ENCODE measurements at places on chromosomes 11 and 22.

- DNase-seq, result no peak
Observed at GRCh38 chr11:113372309-113372708, 15.3 kb upstream of the ANKK1 start.

DNA sequence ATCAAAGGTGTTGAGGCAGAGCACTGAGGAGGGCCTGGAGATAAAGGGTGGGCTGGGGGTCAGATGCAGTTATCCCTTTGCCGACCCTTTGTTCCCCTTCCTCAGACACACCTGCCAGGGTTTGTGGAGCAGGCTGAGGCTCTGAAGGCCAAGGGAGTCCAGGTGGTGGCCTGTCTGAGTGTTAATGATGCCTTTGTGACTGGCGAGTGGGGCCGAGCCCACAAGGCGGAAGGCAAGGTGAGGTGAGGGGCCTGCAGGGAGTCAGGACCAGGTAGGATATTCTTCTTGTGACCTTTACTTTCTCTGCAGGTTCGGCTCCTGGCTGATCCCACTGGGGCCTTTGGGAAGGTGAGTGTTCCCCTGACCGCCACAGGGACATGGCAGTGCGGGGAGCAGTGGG, 2.6 kb downstream of the PRDX5 start:
- DNase-seq, result no peak

DNA sequence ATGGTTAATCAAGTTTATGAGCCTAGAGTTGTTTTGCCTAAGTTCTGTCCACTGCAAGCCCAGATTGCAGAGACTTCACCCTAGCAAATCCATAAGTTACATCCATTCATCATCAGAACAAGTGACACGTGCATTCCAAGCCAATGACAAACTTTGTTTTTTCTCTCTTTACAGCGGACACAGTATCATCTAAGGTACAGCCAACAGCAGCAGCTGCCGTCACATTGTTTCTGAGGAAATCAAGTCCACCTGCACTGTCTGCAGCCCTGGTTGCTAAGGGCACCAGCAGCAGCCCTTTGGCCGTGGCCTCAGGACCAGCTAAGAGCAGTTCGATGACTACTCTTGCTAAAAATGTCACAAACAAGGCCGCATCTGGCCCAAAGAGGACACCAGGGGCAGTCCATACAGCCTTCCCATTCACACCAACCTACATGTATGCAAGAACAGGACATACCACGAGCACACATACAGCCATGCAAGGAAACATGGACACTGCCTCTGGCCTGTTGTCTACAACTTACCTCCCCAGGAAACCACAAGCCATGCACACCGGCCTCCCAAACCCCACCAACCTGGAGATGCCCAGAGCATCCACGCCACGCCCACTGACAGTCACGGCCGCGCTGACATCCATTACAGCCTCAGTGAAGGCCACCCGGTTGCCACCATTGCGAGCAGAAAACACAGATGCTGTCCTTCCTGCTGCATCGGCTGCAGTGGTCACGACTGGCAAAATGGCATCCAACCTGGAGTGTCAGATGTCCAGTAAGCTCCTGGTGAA, 155.8 kb downstream of the C11orf91 start:
- no peak for DNase-seq

GRCh38 chr11:16856022-16856471, 117.6 kb downstream of the C11orf58 start:
- no peak for DNase-seq

DNA sequence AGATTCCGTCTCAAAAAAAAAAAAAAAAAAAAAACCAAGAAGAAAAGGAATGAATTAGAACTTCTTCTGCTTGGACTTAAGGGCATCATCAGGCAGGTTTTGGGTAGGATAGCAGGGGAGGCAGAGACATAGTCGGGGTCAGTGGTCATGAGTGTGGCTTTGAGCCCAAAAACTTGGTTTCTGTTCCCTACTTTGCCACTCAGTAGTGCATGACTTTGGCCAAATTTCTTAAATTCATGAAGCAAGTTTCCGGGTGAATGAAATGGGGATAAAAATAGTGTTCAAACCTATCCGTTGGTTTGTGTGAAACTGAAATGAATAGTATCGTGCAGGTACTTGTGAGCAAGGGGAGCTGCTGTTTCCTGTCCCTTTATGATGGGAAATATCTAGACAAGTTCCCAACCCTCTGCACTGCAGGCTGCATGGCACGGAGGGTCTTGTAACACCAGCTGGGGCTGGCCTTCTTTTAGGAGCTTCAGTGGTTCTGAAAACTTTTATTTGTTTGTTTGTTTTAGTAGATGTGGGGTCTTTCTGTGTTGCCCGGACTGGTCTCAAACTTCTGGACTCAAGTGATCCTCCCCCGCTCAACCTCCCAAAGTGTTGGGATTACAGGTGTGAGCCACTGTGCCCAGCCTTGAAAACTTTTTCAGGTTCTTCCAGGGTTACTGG, 18.4 kb downstream of the NEAT1 start:
- DNase-seq, result no peak

GRCh38 chr11:78209478-78209877, 20.8 kb downstream of the USP35 start:
- no peak for DNase-seq

GRCh38 chr11:10379871-10380568, 75.0 kb upstream of the AMPD3 start:
- no peak for DNase-seq

DNA sequence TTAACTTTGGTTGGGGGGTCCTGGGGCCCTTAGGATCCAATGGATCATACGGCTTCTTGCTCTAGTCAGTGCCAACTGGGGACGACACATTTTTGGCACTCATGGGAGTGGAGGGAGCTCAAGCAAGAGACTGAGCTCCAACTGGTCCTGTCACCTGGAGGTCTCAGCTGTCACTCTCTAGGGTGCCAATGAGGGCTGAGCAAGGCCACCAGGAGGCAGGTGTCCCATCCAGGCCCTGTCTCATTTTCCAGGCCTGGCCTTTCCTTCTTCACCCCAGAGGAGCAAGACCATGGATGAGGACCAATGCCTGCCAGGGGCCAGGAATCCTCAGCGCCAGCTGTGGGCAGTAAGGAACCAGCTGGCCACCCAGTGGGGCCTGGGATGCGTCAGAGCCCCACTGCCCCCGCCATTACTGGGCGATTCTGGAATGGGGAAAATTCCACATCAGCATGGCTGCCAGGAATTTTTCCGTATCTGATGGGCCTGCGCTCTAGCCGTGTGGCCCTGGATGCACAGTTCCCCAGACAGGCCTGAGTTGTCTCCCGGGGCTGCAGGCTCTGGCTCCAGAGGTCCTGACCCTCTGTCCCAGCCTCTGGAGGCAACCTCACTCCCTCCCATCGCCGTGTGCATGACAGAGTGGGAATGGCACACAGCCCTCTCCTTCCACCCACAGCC, 669 bp upstream of the GAL3ST1 start:
- no peak for DNase-seq

- DNase-seq, result no peak
Observed at GRCh38 chr11:62501432-62501891, 45.1 kb downstream of the AHNAK start.

DNA sequence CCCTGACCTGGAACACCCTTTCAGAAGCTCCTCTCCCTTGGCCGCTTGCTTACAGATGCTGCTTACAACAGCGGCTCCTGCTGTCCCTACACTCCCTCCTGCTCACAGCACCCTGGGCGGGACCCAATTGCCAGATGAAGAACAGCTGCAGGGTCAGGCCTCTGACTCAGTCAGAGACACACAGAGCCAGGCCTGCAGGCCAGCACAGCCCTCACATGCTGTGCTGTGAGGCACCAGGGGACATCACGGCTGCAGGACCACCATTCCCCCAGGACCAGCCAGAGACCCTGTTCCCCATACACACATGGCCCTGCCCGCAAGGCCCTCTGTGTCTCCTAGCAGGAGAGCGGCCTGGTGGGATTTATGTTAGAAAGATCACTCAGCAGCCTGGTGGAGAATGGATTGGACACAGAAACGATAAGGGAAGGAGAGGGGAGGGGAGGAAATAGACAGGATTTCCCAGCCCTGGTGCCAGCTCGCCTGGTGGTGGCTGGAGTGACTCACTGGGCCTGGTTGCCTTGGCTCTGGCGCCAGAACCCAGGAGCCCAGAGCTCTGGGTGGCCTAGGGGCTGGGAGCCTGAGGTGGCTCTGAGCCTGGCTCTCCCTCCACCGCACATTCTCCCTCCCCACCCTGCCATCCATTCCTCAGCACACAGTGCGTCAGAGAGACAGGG, 6.7 kb downstream of the CAPN5 start:
- DNase-seq, result peak; percentile 67

DNA sequence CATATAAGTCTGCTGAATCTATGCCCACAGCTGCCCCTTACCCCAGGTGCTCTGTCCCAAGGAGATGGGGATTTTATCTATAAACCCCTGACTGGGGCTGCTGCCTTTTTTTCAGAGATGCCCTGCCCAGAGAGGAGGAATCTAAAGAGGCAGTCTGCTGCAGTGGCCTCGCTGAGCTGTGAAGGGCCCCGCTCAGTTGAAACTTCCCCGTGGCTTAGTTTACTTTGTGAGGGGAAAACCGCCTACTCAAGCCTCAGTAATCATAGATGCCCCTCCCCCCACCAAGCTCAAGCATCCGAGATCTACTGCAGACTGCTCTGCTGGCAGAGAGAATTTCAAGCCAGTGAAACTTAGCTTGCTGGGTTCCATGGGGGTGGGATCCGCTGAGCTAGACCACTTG, 7.4 kb upstream of the SCGB1D4 start:
- DNase-seq, result no peak

Data from right renal cortex interstitium (tissue), 3 donors.